ENCODE measurements at places on chromosomes 4 and X.

DNA sequence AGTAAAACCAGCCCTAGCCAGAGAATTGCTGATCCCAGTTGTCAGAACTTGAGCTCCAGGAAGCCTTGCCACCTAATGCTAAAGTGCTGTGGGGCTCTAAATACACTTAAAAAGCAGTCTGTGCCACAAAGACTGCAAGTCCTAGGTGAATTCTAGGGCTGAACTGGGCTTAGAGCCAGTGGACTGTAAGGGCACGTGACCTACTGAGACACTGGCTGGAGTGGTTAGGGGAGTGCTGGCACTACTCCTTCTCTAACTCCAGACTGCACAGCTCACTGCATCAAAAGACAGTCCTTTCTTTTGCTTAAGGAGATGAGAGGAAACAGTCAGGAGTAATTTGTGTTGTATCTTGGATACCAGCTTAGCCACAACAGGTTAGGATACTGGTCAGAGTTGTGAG lies 1240.2 kb downstream of the FAM133A start:
- DNase-seq, result no peak

GRCh38 chrX:125205133-125205917 lies 114.3 kb upstream of the TEX13C start:
- DNase-seq, result no peak

DNA sequence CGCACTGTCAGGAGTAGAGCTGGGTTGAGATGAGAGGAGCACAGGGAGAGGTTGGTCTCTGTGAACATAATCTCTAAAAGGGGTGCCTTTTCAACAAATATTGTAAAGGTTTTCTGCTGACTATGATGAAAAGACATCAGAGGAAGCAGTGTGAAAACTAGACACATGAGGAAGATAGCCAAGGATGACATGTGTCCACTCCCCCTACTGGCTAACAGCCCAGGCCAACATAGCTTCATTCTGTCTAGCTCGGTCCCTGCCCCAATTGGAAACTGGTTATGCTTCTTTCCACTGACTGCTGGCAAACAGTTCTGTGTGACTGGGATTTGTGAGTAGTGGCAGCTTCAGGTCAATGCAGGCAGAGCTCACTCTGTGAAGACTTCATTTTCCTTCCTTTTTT lies 115.4 kb upstream of the ESX1 start:
- DNase-seq, result no peak

- no peak for DNase-seq
Observed at GRCh38 chr4:185872747-185873380, 60.9 kb upstream of the SORBS2 start.

- DNase-seq, result no peak
Observed at GRCh38 chrX:76850851-76851250, 423.3 kb downstream of the MAGEE1 start.

- DNase-seq, result no peak
Observed at GRCh38 chrX:39757971-39758370, 339.8 kb downstream of the BCOR start.

DNA sequence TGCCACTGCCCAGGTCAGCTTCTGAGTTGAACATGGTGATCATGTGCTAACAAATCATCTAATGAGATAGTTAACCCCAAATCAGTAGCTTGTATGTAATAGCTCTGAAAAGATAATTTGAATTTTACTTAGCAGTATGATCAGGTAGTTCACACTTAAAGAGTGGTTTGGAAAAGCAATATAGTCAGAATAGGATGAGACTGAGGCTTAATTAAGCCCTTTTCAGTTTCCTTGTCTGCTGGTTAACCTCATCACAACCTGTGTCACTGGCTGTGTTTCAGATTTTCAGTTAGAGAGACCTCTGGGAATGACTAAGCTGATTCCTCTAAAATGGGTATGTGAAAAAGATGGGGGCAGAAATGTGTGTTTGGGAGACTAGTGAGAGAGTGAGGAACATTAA lies 38.1 kb downstream of the GPR174 start:
- no peak for DNase-seq

DNA sequence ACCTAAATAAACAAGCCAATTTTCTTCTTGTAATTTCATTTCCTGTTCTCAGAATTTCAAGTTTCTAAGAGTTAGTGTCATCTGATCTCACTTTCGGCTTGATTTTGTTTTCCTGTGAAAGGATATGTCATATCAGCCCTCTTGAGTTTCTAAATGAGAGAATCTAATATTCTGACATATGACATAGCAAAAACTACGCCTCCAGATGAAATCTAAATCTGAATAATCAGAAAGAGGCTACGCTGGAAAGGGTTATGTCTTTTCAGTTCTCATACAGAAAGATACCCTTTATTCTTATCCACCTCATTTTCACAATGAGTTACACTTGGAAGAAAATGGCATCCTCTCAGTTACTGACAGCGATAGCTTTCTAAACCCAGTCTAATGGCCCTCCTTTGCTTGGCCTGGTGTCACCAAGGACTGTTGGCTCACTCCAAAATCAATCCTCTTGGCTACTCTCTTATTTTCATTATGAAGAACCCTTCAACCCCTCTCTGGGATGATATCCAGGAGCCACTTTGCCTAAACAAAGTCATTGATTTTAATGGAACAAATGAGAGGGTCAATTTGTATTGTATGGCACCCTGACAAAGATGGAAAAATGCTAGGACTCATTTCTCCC lies 65.6 kb downstream of the ASB9 start:
- no peak for DNase-seq

DNA sequence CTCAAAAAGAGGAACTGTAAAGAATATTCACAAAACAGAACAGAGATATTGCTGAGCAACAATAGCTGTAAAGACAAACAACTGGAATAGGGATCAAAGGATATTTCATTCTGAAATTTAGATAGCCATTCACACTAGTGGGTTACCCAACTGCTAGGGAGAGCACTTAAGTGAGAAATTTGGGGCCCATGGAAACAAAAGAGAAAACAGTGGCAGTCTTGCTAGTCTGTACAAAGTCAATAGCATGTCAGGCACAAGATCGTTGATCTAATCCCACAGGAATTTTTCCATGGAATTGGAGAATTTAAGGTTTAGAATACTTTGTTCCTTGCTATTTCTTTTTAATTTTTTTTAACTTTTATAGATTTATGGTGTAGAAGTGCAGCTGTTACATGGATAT lies 467.0 kb downstream of the PCDH18 start:
- no peak for DNase-seq

DNA sequence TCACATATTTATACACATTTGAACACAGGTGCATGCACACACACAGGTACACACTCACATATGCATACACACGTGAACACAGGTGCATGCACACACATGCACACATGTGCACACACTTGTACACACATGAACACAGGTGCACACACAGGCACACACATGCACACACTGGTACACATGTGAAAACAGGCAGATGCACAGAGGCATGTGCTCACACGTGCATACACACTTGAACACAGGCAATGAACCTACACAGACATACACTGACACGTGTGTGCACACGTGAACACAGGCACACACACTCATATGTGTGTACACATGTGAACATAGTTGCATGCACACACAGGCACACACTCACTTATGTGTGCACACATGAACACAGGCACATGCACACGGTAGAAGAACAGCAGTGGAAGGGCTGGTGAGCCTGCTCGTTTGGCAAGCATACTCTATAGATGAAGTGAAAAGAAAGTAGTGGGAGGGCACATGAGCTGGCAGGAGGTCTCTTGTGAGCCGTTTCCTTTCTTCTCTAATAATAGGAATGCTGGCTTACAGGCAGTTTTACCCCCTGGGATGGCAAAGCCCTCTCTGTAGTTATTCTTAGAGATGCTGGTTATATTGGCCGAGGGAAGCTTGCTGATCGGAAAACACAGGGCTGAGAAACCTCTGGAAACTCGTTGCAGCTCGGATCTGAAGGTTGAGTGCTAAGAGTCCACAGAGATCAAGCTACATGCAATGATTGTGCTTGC lies 279.6 kb upstream of the CLNK start:
- DNase-seq, result no peak

DNA sequence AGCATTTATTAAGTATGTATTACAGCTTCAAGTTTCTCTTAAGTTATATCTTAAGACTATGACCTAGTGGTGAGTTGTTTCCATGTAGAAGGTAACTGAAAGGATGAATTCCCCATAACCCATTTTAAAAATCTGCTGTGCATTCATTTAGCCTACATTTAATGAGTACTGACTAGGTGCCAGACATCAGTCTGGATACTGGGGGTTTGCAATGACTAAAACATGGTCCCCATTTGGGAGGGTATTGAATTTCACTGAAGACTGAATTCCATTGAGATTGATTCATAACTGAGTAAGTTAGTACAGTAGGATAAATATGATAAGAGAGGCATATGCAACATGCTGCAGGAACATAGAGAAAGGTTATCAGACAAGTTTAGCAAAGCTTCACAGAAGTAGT lies 241.5 kb downstream of the FRAS1 start:
- no peak for DNase-seq

- no peak for DNase-seq
Observed at GRCh38 chr4:72587334-72587733, 18.3 kb upstream of the ADAMTS3 start.

DNA sequence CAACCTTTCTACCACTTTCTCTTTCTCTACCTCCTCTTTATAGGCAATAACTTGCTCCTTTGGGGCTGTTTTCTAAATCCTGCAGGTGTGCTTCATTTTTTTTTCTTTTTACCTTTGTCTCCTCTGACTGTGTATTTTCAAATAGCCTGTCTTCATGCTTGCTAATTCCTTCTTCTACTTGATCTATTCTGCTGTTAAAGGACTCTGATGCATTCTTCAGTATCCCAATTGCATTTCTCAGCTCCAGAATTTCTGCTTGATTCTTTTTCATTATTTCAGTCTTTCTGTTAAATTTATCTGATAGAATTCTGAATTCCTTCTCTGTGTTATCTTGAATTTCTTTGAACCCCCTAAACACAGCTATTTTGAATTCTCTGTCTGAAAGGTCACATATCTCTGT lies 67.7 kb upstream of the IL2 start:
- DNase-seq, result no peak

- DNase-seq, result no peak
Observed at GRCh38 chrX:41561045-41561444, 113.9 kb downstream of the NYX start.

DNA sequence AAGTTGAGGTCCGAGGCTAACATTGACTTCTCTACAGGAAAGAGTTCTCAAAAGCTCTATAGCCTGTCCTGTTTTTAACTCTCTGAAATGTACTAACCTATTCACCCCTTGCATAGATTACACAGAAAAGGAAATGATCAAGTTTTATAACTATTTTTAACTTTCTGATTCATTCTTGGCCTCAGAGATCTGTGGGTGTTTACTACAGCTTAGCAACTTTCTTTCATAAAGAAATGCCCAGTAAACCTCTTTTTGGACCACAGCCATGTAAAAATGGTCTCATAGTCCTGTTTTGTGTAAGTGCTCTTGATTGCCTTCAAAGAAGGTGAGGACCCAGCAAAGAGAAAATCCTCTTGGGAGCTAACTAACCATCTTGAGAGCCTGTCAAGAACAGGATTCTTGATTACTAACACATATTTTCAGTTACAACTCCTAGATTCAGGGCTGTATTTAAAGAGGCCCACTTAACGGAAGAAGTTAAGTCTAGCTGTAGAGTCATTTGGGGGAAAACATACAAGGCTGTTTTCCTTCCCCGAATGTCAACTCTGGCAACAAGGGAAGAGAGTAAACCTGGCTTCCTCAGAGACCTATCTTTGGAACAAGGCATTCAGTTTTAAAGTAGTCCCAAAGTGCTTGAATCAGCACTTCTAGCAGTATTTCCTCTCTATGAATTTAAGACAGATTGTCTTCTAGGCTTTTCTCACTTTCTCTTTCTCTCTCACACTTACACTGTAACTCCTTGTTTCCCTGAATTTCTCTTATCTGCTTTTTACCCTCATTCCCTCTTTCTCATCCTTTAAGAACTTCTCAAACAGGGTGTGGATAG lies 78.2 kb downstream of the IL21 start:
- no peak for DNase-seq

GRCh38 chr4:71841336-71841735 lies 57.5 kb upstream of the GC start:
- no peak for DNase-seq

DNA sequence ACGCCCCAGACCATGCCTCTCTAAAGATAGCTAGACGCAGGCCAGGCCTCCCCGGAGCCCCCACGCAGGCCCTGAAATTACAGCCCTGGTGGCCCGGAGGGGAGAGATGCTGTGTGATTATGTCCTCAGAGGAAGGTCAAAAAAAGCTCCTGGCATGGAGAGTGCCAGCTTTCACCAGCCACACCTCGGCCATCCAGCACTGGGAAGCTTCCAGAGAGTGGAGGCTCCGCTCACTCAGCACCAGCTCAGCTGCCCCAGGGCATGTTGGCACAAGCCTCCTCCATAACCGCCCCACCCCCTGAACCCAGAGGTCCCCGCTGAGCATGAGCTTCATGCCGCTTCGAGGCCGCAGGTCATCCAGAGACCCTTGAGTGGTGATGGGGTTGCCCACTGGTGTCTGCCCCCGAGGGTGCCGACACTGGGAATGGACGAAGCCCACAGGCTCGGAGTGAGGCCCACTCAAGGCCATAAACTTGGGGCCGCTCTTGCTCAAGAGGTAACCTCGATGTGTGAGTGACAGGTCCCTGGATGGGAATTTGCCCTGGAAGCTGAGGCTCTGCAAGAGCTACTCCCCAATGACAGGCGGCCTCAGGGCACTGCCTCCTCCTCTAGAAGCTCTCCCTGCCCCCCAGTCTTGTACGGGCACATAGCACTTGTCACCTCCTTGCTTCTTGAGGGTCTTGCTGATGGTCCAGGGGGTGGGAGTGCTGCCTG lies 4.4 kb upstream of the BGN start:
- DNase-seq, result no peak

DNA sequence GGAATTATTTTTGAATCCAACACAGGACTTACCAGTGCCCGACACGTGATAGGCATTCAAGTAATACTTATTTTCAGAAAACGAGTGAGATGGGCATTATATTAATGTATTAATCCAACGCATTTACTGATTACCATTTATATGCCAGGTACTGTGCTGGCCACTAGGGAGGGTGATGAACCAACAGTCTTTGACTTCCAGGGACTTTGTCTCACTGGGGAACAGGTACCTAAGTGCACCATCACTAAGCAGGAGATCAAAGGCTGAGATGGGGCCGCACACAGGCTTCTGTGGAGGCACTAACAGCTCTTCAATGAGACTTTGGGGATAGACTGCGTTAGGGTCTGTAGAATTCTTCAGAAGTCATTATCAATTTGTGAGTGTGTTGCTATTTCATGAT lies 5.7 kb upstream of the TADA2B start:
- no peak for DNase-seq

- no peak for DNase-seq
Observed at GRCh38 chr4:95215991-95216605, 332.7 kb downstream of the UNC5C start.

DNA sequence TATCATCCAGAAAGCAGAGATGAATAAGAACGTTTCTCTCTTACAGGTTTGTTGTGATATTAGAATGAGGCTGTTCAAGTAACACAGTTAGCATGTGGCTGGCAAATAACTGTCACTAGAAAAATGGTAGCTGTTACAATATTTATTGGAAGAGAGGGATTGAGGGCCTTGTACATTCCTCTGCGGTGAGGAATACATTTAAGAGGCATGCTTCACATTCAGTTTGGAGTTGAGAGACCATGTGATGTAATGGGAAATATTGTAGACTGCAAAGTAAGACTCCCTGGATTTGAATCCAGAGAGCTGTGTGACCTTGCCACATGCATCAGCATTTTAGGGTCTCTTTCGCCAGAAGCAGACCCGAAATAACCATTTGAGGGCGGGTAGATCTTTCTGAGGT lies 104.8 kb upstream of the KIT start:
- DNase-seq, result no peak

GRCh38 chr4:174037631-174038030 lies 245.8 kb downstream of the FBXO8 start:
- no peak for DNase-seq
